ENCODE measurements at places on chromosomes 2 and 18. TPM values are rescaled to one million over a fixed set of nuclear protein-coding genes. Genes with fewer than 3 reads are reported as not detected.
A peak's percentile ranks its signal among the peaks of the same experiment; 100 is the strongest.

OR6B2 gene
- total RNA-seq: not detected

THADA gene
- total RNA-seq: 35.7 TPM

ACOXL gene
- total RNA-seq: not detected

UGT1A5 gene
- total RNA-seq: not detected

SOWAHC gene
- 7.8 TPM for total RNA-seq

SLC8A1 gene
- 27.1 TPM for total RNA-seq

PLCD4 gene
- total RNA-seq: 0.71 TPM

KCNJ13 gene
- not detected for total RNA-seq

ABHD1 gene
- total RNA-seq: not detected

FTCDNL1 gene
- total RNA-seq: 2.6 TPM

NGEF gene
- not detected for total RNA-seq

FBXO15 gene
- total RNA-seq: not detected

DNA sequence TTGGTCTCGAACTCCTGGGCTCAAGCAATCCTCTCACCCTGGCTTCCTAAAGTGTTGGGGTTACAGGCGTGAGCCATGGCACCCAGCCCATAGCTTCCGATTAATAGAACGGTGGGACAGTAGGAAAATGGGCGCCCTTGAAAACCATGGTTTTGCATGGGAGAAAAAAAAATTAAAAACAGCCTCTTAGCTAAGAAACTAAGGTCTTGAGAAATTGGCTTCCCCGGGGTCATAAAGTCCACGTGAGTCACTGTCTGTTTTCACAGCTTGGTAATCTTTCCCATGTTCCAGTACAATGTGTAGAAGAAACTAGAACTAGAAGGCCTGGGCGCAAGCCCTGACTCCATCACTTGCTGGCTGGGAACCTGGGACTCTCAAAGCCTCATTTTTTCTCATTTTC, 20.7 kb downstream of the B3GNT2 start:
- DNase-seq: no peak

GRCh38 chr2:112709703-112710102, 11.1 kb upstream of the NT5DC4 start:
- no peak for DNase-seq

GRCh38 chr2:34652636-34653035, 1053.5 kb upstream of the FAM98A start:
- peak; percentile 18 for DNase-seq

DNA sequence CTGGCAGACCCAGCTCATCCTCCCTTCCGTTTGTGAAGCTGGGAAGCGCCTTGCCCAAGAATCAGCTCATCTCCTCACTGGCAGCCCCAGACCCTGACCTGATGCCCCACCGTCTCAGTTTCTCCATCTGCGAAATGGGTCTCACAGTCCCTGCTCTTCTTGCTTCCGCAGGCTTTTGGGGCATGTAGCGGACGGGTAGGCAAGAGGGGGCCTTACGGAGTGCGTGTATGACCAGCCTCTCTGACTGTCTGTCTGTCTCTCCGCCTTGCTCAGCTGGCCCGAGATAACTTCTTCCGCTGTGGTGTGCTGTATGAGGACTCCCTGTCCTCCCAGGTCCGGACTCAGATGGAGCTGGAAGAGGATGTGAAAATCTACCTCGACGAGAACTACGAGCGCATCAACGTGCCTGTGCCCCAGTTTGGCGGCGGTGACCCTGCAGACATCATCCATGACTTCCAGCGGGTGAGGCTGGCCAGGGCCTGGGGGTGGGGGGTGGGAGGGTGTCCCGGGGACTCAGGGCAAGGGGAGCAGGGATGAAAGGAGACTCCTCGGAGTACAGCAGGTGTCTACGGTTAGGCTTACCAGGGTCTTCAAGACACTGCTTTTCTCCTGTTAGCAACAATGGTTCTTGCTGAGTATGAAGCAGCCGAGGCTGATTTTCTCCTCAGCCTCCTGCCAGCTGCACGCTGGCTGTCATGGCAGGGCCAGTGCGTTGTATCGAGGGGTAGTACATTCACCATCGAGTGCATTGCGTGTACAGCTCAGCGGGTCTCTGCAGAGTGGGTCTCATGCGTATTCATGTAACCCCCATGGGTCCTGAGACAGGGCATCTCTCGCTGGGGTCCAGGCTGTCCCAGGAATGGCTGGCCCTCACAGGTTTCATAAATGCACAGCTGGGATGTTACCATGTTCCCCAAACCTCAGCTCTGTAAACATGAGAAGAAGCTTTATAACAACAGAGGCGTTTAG, 10.9 kb downstream of the ITM2C start:
- no peak for DNase-seq

DNA sequence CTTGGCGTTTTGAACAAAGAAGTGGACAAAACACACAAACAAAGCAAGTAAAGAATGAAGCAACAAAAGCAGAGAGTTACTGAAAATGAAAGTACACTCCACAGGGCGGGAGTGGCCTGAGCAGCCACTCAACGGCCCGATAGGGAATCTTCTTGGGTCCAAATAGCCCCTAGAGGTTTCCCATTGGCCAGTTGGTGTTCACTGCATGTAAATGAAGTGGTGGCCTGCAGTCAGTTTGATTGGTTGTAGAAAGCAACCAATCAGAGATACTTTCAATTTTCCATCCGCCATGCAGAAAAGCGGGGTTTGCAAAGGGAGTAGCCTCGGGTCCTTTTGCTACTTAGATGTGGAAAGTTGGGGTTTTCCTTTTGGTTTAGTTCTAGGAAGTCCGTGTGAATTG, 31.6 kb downstream of the CYBRD1 start:
- no peak for DNase-seq

GRCh38 chr2:95669441-95669991, 77.7 kb downstream of the TRIM43 start:
- no peak for DNase-seq

- DNase-seq: no peak
Measured at GRCh38 chr2:121202541-121203310, 82.3 kb downstream of the TFCP2L1 start.

DNA sequence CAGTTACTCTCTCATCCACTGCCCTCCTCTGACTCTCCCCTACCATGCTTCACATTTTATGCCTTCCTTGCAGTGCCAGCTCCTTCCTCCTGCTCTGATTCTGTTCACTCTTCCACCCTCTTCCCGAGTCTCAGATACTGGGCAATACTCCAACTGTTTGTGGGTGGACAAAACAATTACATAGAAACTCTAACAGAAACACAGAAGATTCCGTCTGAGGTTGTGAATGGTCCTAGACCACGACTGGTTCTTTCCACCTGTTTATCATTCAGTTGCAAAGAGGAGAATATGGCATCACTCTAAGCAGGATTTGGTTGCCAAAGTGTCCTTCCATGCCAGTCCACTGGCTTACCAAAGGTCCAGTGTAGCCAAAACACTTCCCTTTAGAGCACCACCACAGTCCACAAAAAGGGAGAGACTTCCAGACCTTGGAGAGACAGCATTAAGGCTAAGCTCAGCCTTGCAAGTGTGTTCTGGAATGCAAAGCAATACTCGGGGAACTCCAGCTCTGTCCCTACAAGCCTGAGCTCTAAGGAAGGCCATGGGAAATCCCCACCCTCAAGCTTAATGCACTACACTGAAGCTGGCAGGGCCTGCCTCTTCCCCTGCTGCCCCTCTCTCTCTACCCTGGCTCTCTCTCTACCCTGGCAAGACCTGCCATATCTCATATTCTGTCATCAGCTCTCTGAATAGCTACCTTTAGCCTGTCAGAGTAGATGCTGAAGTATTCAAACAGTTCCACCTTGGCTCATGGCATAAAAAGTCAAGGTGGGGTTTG, 33.6 kb upstream of the RND3 start:
- DNase-seq: no peak

DNA sequence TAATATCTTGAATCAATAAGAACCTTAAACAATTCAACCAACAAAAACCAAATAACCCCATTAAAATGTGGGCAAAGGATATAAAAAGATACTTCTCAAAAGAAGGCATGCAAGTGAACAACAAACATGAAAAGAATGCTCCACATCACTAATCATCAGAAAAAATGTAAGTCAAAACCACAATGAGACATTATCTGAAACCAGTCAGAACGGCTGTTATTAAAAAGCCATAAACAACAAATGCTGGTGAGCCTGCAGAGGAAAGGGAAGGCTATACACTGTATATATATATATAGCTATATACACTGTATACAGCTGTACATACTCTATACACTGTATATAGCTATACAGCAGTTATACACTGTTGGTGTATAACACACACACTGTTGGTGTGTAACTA, 47.8 kb upstream of the GALNT13 start:
- no peak for DNase-seq

GRCh38 chr2:30768036-30768686, 39.1 kb downstream of the CAPN13 start:
- DNase-seq: no peak

GRCh38 chr18:48098007-48098406, 167.5 kb upstream of the SMAD2 start:
- DNase-seq: no peak

DNA sequence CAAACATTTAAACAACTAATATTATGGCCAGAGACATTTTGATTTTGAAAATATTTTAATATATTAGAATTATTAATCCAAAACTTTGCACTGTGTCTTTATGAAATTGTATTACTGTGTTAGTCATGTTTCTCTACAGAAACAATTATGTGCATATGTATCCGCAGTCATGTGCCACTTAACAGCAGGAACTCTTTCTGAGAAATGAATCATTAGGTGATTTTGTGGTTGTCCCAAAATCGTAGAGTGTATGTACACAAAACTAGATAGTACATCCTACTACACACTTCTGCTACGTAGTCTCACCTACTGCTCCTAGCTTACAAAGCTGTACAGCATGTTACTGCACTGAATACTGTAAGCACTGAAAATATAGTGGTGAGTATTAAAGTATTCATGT, 479.2 kb upstream of the DSEL start:
- no peak for DNase-seq

DNA sequence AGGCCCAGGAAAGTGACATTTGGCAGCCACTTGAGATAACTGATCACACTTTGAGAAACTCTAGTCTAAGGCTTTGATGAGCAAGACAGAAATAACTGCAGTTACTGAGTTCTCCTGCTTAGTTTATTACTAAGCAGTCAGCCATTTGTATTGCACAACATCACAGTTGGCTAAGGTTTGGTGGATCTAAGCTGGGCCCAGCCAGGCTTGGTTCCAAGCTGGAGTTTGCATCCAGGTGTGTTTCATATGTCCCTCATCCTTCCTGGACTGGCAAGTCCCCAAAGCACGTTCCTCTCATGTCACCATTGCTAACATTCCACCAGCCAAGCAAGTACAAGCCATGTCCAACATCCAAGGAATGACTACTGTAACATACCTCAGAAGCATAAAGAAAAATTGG, 71.3 kb upstream of the ZNF532 start:
- DNase-seq: no peak

- no peak for DNase-seq
Measured at GRCh38 chr18:23668731-23669130, 6.0 kb upstream of the ANKRD29 start.

DNA sequence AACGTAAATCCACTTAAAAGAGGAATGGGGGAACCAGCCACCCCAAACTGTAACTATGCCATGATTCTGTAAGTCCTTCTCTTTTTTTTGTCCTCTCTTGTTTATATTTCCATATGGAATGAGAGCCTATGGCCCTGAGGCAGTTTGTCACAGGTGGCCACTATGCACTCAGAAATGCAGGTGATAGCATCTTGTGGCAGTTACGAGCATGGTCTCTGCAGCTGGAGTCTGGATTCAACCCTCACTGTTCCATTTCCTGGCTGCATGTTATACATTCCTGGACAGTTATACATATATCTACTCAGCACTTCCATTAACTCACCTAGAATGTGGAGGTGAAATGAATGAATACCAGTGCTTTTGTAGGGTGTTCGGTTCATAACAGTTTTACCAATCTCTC, 291.5 kb upstream of the FANCL start:
- no peak for DNase-seq

DNA sequence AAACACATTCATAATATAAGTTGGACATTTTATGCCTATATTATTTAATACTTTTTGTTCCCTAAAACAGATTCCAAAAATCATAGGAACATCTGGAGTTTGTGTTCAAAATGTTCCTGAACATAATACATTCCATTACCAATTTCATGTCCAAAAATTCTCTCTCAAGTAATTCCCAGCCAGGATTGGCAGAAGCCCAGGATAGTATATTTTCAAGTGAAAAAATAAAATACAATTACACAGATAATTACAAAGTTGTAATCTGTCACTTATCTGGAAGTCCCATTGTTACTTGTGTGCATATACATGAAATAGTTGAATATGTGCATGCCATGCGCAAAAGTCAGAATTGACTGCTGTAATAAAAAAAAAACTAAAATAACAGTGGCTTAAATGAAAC, 5.2 kb upstream of the SCN7A start:
- no peak for DNase-seq

DNA sequence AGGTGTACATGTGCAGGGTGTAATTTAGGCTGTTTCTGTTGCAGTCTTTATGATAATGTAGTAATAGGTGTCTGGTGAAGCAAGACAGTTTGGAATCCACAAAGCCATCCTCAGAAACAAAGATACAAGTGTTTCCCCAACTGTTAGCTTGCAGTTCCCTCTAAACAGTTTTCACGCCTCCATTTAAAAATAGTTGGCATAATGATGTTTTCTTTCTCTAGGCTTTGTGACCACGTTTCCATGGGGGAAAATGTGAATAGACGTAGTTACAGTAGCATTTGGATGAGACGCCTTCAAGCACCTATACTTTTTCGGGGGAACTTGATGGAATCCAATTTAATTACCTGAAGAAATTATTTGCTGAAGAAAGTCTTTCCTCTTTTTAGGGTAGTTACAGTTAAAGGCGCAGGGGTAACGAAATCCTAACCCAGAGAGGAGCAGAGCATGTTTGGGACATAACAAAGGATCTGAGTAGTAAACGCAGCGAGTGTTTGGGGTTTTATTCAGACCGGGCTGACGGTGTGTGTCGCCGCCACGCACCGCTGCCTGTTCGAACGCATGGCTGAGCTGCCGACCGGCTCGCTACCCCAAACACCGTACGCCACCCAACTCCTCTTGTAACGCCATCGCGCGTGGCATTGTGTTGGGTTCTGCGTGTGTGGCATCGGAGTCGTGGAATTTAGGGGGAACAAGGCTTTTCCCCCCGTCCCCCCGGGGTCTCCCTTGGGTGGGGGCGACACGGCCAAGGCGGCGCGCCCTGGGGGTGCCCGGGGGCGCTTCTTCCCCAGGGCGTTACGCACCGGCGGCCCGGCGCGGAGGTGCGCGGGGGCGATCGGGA, 681 bp upstream of the NRP2 start:
- no peak for DNase-seq

- no peak for DNase-seq
Measured at GRCh38 chr2:167318581-167318980, 430.3 kb downstream of the XIRP2 start.
